ENCODE measurements at places on chromosomes 4 and X.

DNA sequence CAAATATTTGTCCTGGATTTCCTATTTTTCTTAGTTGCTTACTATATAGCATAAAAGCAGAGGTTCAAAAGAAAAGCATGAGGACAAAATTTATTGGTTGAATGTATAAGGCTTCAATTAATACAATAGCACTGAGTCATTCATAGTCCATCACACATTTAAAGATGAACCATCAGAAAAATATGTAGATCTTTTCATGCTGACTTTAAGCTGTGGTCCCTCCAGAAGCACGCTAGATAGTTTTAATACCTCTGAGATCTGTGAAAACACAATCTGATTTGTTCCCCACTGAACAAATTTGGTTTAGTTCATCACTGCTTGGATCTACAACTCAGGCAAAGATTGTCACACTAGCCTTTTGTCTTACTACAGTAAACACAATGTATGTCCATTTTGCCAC is 377.2 kb upstream of the ANXA10 start:
- DNase-seq: no peak

GRCh38 chrX:18174971-18175370 is 45.7 kb downstream of the BEND2 start:
- DNase-seq: no peak

DNA sequence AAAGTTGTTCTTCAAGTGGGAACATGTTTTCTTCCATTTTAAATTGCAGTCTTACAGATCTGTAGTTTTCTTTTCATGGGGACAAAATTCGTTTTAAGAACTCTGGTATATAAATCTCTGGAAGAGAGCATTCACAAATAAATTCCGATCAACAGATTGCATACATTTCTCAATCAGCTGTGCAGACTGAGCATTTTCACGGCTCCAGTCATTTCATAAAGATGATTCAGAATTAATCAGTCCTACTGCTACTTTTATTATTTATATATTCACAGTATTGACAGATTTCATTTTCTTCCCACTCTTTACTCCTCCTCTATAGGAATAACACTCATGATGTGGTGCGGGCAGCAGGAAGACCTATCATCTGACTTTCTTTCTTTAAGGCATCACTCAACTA is 534.9 kb upstream of the FTHL17 start:
- DNase-seq: no peak

GRCh38 chr4:141124224-141124623 is 9.0 kb downstream of the RNF150 start:
- DNase-seq: no peak

GRCh38 chr4:153341575-153342090 is 2.9 kb upstream of the MND1 start:
- no peak for DNase-seq

GRCh38 chr4:24664956-24665355 is 80.6 kb upstream of the DHX15 start:
- DNase-seq: no peak

DNA sequence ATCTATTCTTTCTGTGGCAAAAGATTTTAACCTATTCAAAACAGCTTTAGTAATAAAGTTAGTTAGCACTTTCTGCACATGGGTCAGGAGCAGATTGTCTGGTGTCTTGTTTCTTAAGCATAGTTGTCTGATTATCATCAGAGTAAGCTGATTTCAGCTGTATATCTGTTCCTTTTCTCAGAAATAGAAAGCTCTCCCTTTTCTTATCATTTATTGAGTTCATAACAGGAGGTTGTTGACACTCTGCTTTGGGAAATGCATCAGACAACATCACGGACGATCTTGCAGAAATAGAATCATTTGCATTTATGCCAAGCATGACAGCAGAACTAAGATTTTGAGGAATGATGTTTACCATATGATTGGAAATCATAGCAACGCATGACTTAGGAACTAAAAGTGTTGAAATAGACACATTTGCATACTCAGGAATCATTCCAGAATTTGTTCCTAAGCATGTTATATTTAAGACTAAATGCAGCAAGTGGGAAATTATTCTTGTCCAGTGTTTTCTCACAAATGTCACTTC is 66.7 kb downstream of the RBMX2 start:
- DNase-seq: no peak

- DNase-seq: no peak
These were observed 38.3 kb downstream of the SEC24D start for GRCh38 chr4:118797558-118798142.
